COLO829 (cell line): ENCODE measurements at places on chromosomes 5 and 9.

DNA sequence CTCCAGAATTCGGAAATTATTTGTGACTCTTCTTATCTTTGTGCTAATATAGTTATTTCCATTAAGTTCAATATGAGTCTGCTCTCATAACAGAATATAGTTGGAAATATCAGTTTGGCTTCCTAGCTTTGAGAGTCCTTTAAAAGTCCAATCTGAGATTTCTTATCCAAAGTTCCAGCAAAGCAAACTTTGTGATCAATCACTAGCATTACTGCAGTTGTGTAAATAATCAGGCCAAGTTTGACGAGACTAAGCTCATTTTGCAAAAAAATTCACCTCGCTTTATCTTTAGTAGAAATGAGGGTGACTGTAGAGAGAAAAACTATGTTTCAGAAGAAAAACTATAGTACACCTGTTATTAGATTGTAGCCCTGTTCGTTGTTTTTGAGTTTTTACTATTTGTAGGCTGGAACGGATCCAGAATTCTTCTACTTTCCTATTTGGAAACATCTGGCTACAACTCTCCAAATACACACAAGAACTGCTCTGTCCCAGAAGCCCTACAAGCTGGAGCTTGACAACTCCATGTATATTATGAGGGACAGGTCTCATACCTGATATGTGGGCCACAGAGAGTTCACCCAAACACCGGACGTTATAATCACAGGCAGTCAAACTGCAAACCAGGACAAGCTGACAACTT is 47.8 kb downstream of the RAPGEF1 start:
- no peak for DNase-seq

DNA sequence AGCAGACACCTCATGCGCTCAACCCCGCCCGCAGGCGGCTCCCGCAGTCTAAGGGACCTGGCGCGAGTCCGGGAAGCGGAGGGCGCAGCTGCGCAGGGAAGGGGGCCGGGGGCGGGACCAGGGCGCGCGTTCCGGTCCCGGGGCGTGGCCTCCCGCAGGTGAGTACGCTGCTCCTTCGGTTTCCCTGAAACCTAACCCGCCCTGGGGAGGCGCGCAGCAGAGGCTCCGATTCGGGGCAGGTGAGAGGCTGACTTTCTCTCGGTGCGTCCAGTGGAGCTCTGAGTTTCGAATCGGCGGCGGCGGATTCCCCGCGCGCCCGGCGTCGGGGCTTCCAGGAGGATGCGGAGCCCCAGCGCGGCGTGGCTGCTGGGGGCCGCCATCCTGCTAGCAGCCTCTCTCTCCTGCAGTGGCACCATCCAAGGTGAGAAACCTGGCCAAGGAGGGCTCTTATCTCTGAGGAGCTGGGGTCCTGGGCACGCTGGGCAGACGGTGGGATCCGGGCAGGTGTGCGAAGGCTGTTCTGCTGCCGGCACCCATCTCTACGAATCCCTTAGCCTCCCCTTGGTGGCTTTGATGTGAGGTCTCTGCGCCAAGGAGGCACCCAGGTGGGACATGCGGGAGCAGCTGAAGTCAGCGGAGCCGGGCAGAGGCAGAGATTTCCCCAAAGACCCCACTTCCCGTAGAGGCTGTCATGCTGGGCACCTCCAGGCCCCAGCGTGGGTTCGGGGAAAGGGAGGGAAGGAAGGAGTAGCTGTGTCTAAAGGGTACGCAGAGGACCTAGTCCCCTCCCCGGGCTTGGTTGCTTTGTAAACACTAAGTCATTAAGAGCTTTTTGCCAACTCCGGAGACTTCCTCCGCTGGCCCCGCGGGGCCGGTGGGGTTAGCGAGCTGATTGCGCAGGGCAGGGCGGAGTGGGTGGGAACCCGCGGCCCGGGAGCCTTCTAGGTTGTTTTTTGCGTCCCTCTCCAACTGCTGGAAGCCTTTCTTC is at the start of gene F2RL1:
Gene F2RL1, plus strand, starts transcription at position 187 of the 988 bp plus-strand sequence. Its CDS starts 153 bp downstream, at position 340.
- no peak for DNase-seq

DNA sequence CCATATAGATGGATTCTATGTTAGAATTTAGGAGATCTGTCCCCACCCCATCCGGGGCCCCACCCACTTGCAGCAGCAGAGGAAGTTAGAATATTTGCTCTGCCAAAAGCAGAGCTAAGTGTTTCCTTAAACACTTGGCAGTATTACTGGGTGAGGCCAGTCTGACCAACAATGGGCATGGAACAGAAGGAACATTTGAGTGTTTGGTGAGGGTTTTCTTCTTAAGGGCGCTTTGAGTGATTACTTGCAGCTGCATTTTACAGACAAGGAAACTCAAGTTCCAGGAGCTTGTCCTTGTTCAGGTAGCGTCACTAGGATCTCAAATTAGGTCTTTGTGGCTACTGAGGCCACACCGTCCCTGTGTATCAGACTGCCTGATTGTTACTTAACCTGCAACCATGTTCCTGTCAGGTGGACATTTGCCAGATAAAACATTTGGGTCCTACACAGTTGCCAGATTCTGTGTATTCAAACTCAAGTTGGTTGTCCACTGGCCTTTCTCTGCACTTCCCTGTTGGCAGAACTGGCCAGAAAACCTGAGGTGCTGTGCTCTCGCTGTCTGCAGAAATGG is 59.3 kb downstream of the SLC46A2 start:
- DNase-seq: no peak

- no peak for DNase-seq
Measured at GRCh38 chr9:93292288-93292615, 108.3 kb downstream of the WNK2 start.

- no peak for DNase-seq
Measured at GRCh38 chr5:51381761-51382474, 1.3 kb upstream of the ISL1 start.
